Jurkat, Clone E6-1 (cell line): ENCODE measurements at places on chromosomes 4 and X.

GRCh38 chrX:100625985-100626491 is 10.6 kb downstream of the TSPAN6 start:
- peak; percentile 9 for DNase-seq

GRCh38 chr4:117284736-117285135 is 199.4 kb upstream of the TRAM1L1 start:
- DNase-seq: no peak

DNA sequence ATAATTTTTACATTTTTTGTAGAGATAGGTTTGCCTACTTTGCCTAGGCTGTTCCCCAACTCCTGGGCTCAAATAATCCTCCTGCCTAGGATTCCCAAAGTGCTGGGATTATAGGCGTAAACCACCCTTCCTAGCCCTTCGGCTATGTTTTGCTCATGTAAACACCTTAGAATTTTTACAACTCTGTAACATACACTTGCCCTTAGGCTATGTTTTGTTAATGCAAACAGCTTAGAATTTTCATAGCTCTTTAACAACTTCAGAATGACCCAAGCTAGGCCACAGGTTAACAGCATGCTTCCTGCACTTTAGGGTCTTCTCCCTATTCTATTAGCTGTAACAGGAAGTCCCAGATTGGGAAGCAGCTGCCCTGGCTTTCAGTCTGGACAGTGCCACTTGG is 24.2 kb downstream of the KLHL15 start:
- DNase-seq: no peak

DNA sequence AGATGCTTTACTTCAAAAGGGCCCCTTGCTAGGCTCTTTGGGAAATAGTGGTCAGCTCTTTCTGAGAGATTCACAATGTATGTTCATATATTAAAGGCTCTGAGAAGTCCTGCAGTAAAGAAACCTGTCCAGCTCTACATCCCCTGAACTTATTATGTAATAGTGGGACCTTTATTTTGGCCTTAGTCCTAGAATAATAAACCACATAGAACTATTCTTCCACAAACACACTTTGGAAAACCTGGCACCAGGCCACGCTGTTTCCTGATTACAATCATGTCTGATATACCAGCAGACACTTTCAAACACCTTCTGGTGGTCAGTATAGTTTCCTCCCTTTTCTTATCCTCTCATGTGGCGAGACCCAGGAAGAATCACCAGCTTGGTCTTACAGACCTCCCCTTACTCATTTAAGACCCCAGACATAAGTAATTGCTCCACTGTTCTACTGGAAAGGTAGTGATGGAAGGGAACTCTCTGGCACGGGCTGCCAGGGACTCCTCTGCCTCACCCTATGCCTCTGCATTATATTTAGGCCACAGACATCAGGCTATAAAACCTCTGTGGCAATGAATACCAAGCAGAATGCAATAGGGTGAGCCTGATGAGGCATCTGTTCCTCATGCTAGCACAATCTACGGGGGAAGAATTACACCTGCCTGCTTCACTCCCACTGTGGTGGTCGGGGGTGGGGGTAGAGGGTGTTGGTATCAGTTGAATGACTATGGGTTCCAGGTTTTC is 5.7 kb upstream of the PPEF1 start:
- no peak for DNase-seq

DNA sequence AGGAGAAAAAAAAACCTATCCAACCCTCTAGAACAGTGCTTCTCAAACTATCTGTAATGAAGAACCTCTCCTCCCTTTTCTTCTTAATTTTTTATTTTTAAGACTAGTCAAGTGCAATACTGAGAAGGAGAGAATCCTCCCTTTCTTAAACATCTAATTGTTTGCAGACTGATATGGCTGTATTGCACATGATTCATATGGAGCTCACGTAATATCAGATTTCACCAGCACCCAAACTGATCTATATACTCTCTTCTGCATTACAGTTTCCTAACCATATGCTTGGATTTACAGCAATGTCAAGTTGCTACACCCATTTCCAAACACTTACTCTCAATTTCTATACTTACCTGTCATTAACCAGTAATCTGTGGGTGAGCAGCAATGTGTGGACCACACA is 9.5 kb downstream of the PRMT9 start:
- no peak for DNase-seq

DNA sequence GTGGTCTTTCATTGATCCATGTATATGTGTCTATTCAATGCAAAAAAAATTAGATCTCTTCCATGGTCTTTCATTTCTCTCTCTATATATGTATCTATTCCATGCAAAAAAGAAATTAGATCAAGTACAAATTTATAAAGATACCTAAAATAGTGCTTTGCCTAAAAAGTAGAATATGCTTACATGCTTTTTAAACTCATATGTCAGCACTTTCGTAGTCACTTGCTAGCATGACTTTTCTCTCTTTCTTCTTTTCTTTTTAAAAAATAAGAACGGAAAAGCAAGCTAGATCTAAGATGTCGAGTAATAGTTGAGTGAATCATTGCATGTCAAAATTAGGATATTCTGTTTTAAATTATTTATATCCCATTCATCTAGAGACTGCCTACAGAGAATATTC is 50.9 kb downstream of the PKD2 start:
- no peak for DNase-seq

- no peak for DNase-seq
Measured at GRCh38 chr4:3365326-3365725, 72.5 kb downstream of the RGS12 start.

DNA sequence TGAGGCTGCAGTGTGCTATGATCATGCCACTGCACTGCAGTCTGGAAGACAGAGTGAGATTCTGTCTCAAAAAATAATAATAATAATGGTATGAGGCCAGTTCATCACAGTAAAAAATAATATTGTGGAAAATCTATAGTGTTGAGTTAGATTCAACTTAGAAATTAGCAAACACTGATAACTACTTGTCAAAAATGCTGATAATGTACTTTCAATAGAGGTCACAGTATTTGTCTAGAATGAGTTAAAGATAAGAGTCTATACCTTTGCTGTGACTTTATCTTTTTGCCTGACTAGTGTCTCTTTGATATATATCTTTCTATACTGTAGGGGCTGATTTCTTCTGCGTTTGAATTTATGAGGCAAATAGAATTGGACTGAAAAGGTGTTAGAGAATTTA is 430.6 kb downstream of the RPA4 start:
- no peak for DNase-seq

- peak; percentile 4 for DNase-seq
Measured at GRCh38 chr4:93199492-93199891, 629.1 kb upstream of the ATOH1 start.

DNA sequence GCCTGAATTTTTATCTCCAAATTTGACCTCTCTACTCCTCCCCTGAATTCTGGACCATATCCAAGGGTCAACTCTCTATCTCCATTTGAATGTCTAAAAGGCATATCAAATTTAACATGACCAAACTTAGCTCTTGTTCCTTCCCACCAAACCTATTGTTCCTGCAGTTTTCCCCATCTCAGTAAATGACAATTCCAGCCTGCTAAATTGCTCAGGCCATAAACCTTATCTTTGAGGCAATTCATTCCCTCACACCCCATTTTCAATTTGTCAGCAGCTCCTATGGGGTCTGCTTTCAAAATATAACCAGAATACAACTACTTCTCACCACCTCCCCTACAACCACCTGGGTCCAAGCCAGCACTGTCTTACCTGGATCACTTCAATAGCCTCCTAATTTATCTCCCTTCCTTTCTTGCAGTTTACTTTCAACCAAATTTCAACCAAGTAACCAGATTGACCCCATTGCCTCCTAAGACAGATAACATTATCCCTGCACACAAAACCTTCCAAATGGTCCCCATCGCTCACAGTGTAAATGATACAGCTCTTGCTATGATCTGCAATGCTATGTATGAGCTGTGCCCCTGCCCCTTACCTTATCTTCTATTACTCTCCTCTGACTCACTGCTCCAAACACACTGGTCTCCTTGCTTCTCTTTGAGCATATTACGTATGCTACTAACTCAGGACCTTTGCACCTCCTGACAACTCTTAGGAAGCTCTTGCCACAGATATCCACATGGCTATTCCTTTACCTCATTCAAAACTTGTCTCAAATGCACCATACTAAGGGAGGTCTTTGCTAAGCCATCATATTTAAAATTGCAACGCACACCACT is 66.0 kb downstream of the CAMK2D start:
- no peak for DNase-seq

- no peak for DNase-seq
Measured at GRCh38 chrX:103879339-103879738, 47.3 kb upstream of the RAB9B start.

DNA sequence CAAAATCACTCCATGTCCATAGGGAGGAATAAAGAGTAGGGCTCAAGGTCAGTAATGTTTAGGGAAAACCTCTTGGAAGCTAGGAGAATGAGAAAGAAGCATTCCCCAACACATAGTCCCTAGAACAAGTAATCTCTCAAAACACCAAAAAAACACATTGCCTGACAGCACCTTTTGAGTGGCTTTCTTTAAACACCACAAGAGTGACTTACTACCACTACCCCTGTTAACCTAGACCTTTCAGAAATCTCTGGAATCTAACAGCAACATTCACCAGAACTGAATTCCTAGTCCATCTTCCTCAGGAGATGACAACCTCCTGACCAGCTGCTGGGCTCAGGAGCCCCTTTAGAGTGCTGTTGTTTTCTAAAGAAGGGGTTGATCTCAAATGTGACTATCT is 142.2 kb downstream of the SOWAHB start:
- no peak for DNase-seq
